ENCODE measurements at places on chromosomes 6 and 20. TPM values are rescaled to one million over a fixed set of nuclear protein-coding genes. Genes with fewer than 3 reads are reported as not detected.

Gene HCRTR2
- total RNA-seq: 14.3 TPM

DNA sequence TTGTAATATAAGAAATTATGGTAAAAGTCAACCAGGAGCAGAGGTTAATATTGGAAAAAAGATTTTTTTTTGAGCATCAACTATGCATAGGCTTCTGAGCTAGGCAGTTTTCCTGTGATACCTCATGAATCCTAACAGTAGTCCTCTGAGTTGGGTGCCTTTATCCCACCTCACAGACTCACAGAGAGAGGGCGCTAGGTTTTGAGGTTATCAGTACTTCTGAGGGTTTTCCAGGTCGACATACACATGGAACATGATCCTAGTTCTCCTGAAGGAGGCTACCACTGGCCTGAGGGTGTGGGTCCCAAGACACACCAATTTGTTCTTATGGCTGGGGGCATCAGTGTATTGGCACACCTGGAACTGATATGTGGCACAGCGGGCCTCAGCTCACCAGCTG, 358.8 kb upstream of the JAG1 start:
- no peak for DNase-seq

DNA sequence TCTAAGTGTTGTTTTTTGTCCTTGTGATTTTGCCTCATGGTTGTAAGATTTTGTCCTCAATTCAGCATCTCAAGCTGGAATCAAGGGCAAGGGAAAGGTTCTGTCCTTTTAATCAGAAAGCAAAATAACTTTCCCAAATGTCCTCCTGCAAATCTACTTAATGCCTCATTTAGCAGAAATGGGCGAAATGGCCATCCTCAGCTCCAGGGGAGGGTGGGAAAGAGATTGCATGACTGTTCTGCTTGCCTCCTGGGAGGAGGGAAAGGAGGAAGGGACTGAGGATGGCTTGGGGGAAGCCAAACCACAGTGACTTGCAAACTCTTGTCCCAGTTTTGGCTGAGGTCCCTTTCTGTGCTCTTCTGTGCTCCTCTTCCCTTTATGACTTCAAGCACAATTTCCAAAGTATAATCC, 43.4 kb downstream of the TNFAIP3 start:
- DNase-seq: no peak

DNA sequence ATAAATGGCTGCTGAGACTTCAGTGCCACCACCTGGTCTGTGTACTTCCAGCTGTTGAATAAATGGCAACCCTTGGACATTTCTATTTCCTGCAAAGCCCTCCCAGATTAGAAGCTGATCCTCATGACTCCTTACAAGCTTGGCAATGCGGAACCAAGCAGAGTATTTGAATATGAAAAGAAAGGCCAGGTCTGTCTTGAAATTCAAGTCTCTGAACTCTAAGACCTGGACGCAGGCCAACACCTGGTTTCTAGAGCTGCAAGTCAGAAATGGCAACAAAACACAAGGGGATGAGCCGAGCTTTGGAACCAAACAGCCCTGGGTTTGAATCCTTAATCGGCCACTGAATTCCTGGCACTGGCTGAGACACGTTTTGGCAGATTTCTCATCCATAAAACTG, 353.4 kb downstream of the PTPRT start:
- no peak for DNase-seq

DNA sequence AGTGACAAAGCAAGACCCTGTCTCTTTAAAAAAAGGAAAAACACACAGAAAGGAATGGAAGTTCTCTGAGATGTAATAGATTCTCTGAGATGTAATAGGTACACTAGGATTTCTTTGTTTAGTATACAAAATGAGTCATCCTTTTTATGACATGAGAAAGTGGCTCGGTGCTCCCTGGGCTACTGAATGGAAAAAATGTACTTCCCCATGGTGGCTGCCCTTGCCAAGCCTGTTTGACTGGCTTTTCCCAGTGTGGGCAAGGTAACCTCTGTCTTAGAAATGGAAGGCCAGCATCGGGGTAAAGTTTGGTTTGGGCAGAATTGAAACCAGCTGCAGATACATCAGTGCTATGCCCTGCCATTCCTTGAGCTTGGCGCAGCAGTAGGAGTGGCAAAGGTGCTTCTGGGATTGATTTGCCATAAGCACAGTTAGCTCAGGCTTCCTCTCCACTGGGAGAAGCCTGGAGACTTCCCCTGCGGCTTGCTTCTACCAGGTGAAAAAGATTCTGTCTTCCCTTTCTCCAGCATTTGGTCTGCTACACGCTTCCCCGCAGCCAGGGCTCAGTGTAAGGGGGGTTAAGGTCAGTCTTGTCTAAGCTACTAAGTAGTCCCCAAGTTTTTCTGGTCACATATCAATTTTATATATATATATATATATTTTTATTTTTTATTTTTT, 24.5 kb downstream of the ARFGEF2 start:
- DNase-seq: no peak

Gene TMEM74B
- total RNA-seq: 8.0 TPM

DNA sequence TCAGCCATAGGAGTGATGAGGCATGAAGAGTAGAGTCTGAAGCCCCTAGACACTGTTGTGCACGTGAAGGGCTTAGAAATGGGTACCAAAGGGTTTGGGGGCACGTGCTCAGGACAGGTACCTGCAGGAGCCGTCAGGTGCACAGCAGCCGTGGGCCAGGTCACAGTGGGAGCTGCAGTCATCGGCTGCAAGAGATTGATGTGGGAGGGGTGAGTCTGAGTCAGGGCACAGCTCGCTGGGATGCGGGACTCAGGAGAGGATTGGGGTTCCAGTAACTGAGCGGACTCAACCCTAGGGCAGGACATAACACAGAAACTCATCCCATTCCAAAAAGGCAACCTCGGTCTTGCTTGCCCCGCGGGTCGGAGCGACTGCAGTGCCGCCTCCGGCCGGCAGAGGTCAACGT, 1.1 kb downstream of the DLK2 start:
- DNase-seq: no peak

DNA sequence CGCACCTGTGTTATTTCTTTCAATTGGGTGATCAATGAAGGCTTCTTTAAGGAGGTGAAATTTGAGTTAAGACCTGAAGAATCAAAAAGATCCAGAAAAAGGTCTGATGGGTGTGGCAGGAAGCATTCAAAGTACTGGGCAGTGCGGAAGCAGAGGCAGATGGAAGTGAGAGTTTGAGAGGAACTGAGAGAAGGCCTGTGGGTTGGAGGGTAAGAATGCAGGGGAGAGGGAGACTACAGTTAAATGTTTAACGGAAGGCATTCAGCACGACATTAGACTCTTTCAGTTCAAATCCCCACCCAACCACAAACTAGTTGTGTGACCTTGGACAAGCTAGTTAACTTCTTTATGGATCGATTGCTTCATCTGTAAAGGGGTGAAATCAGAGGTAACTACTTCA, 50.5 kb upstream of the GCM1 start:
- no peak for DNase-seq

GRCh38 chr20:50399917-50400704, 110.1 kb upstream of the PTPN1 start:
- DNase-seq: no peak

DNA sequence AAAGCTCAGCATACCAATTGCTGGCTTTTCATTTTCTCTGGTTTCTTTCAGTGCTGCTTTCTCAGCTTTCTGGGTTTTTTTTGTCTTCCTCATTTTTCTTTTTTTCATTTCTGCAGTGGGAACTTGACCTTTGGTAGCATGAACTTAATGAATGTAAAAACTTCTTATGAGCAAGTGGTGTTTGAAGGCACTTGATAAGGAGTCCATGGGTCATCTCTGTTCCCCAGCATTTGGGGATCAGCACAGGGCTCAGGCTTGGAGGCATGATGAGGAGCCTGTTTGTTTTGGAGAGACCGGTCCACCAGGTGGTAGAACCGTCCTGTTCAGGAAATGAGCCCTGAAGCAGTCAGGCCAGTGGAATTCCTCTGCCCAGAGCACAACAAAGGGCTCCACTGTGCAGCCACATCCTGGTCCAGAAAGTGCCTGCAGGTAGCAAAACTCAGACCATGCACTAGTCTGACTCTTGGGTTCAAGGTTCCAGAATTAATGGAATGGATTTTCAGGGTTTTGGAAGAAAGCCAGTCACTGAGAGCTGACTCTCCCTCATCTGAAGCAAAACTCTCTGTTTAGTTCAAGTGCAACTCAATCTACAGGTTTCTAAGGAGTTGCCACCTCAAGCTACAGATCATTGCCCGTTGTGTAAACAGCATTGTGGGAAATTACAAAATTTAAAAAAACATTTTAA, 52.3 kb upstream of the ADGRF1 start:
- DNase-seq: no peak

- no peak for DNase-seq
Observed at GRCh38 chr20:23407781-23408464, 13.4 kb downstream of the NAPB start.

DNA sequence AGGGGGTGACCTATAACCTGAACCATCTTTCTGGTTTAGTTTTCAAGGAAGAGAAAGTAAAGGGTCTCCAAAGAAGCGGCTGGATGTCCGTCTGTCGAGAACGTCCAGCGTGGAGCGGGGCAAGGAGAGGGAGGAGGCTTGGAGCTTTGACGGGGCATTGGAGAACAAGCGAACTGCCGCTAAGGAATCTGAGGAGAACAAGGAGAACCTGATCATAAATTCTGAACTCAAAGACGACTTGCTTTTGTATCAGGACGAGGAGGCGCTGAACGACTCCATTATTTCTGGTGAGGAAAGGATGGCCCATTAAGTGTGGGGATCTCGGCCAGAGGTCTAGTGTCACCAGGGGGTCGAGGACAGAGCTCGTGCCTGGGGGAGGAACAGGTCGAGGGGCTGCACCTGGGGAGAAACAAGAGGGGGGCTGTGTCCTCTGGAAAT, 159.2 kb downstream of the SYCP2 start:
- no peak for DNase-seq

DNA sequence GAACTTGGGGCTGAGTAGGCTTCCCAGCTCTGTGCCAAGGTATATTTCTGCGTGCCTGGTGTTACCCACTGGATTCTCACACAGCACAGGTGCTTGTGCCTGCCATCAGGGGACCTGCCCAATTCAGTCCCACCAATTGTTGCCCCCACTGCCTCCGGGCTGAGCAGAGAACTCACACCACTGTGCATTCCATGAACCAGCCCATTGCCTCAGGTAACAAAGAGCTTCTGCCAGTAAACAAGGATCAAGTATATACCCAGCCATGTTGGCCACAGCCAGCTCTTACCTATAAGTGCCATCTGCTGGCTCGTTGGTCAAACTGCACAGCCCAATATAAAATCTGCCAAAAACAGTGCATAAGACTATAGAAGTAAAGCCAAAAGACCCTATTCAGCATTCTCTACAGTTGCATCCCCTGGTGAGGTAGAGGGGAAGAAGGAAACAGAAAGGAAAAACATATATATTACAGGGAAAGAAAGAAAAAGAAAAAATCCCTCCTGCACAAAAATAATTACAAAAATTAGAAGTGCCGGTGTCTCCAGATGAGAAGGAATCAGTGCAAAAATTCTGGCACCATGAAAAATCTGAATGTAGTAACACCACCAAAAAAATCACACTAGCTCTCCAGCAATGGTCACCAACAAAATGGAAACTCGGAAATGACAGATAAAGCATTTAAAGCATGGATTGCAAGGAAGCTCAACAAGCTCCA, 241.4 kb downstream of the IBTK start:
- DNase-seq: no peak

DNA sequence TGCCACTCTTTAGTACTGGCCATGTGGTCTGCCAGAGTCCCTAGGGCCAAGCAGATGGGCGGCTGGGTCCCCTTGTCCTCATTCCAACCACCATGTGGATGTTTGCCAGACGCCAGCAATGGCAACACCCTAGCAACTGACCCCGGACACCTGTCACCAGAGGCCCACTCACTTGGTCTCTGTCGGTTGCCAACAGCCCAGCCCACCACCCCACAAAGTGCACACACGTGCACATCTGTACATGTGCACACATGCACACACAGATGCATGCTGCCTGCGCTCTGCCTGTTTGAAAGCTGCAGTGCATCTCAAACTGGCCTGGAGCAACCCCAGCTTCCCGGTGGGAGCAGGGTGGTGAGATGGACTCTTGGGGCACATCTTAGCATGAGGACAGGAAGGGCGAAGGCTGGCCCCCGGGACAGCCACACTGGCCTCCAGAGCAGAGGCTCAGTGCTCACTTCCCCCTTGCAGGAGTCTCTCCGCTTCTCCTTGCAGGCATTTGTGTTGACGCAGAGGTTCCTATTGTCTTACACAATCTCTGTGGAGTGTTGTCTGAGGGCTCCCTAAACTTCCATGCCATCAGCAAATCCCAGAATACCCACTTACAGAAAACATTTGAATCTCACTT, 54.0 kb downstream of the PSMG4 start:
- no peak for DNase-seq

Gene SRSF3
- total RNA-seq: 202 TPM

- DNase-seq: no peak
Observed at GRCh38 chr20:54431156-54431944, 44.0 kb upstream of the DOK5 start.

GRCh38 chr6:126127659-126128058, 141.3 kb downstream of the TRMT11 start:
- DNase-seq: no peak

Gene PROCR
- total RNA-seq: 4.7 TPM

Gene PDYN
- not detected for total RNA-seq

Gene TRIM10
- 0.31 TPM for total RNA-seq

Gene LGSN
- 0.47 TPM for total RNA-seq

GRCh38 chr6:51753635-51754034, 333.8 kb downstream of the PKHD1 start:
- no peak for DNase-seq

Gene FRS3
- total RNA-seq: 6.7 TPM

Gene MYLK4
- total RNA-seq: 0.47 TPM

Gene HSP90AB1
- 440 TPM for total RNA-seq

- no peak for DNase-seq
Observed at GRCh38 chr6:135707426-135707825, 144.1 kb upstream of the PDE7B start.

Gene HLA-G
- not detected for total RNA-seq

GRCh38 chr6:169078399-169079145, 175.1 kb downstream of the THBS2 start:
- DNase-seq: no peak

Gene MAP3K4
- 45.7 TPM for total RNA-seq

GRCh38 chr6:31489086-31489485, 8.9 kb upstream of the MICB start:
- no peak for DNase-seq

Gene B3GALT4
- total RNA-seq: 12.5 TPM

Gene OR11A1
- total RNA-seq: not detected

GRCh38 chr6:15279047-15279661, 33.3 kb downstream of the JARID2 start:
- DNase-seq: no peak

DNA sequence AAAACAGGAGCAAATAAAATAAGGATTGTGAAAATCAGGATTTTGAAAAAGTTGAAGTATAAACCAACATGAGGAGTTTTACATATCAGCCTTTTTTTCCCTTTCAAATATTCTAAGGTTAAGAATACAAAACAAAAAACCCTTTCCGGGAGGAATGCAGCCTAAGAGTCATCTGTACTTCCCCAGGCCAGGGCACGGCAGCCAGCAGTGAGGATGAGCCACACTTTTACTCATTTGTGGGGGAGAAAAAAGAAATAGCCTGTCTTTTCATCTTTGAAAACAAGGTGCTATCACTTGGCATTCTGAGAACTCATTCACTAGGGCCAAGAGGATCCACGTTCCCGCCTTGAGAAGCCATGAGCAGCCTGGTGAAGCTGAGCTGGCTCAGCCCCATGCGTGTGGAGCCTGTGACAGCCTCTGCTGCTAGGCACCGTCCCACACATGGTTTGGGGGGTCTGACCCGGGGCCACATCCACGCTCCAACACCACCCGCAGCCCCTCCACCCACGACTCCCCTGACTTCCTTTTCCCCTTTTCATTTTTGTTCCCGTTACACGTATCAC, 11.2 kb downstream of the SLC22A1 start:
- DNase-seq: no peak

All from occipital lobe (tissue), 3 donors.